ENCODE measurements at places on chromosomes 4 and X. TPM values are rescaled to one million over a fixed set of nuclear protein-coding genes. Genes with fewer than 3 reads are reported as not detected.
A peak's percentile ranks its signal among the peaks of the same experiment; 100 is the strongest.

- H3K27ac ChIP-seq = no peak overlapping the region
- DNase-seq = no peak
- H3K4me3 ChIP-seq = no peak overlapping the region
- peaks cover 3% of the 10 kb centered on the region for H3K36me3 ChIP-seq
Observed at GRCh38 chr4:40186665-40187014, 10.2 kb upstream of the RHOH start.

- H3K27ac ChIP-seq = no peak overlapping the region
- H3K27me3 ChIP-seq = peaks cover 6% of the 10 kb centered on the region
- H3K36me3 ChIP-seq = peaks cover 11% of the 10 kb centered on the region
- no peak overlapping the region for H3K4me3 ChIP-seq
- peaks cover 7% of the 10 kb centered on the region for H3K4me1 ChIP-seq
Observed at GRCh38 chrX:153784325-153784967, 3.6 kb downstream of the SRPK3 start.

The NALF2 gene
- not detected for total RNA-seq

- no peak for DNase-seq
- no peak overlapping the region for H3K4me3 ChIP-seq
- peaks cover 68% of the 10 kb centered on the region for H3K36me3 ChIP-seq
- peak overlapping the region; percentile 16 for H3K27ac ChIP-seq
- peaks cover 15% of the 10 kb centered on the region for H3K4me1 ChIP-seq
Observed at GRCh38 chr4:141229408-141230101, 8.9 kb downstream of the ZNF330 start.

DNA sequence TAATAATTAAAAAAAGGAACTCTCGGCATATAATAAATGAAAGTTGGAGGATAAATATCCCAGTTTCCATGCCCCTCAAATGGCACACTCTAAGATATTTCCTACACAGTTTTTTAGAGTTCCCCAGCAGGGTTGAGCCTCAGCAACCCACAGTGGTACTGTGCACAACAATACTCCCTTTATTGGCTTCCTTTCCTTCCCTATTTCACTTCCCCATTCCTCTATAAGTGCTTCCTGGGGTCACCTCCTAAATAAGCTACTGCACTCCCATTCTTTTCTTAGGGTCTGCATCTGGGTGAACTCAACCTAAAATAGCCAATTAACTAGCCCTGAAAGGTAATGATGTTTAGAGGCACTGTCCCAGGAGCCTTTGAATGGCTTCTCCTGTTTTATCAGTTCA lies 76.4 kb upstream of the NHS start:
- H3K4me3 ChIP-seq = no peak overlapping the region
- H3K36me3 ChIP-seq = no peaks in the 10 kb centered on the region
- DNase-seq = no peak

GRCh38 chrX:65480960-65481359 lies 53.6 kb downstream of the LAS1L start:
- no peaks in the 10 kb centered on the region for H3K4me1 ChIP-seq
- DNase-seq = no peak
- no peaks in the 10 kb centered on the region for H3K36me3 ChIP-seq
- H3K27ac ChIP-seq = no peak overlapping the region

The SERPINA7 gene
- total RNA-seq = not detected

DNA sequence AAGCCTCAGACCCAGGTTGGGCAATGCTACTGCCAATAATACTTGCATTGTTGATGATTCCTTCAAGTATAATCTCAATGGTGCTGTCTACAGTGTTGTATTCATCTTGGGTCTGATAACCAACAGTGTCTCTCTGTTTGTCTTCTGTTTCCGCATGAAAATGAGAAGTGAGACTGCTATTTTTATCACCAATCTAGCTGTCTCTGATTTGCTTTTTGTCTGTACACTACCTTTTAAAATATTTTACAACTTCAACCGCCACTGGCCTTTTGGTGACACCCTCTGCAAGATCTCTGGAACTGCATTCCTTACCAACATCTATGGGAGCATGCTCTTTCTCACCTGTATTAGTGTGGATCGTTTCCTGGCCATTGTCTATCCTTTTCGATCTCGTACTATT lies 7.4 kb downstream of the LPAR4 start:
- H3K4me3 ChIP-seq = no peak overlapping the region
- no peak for DNase-seq
- H3K27ac ChIP-seq = no peak overlapping the region
- H3K27me3 ChIP-seq = no peaks in the 10 kb centered on the region
- no peaks in the 10 kb centered on the region for H3K36me3 ChIP-seq
- H3K4me1 ChIP-seq = peaks cover 6% of the 10 kb centered on the region
